ENCODE measurements at places on chromosomes 4 and X.

DNA sequence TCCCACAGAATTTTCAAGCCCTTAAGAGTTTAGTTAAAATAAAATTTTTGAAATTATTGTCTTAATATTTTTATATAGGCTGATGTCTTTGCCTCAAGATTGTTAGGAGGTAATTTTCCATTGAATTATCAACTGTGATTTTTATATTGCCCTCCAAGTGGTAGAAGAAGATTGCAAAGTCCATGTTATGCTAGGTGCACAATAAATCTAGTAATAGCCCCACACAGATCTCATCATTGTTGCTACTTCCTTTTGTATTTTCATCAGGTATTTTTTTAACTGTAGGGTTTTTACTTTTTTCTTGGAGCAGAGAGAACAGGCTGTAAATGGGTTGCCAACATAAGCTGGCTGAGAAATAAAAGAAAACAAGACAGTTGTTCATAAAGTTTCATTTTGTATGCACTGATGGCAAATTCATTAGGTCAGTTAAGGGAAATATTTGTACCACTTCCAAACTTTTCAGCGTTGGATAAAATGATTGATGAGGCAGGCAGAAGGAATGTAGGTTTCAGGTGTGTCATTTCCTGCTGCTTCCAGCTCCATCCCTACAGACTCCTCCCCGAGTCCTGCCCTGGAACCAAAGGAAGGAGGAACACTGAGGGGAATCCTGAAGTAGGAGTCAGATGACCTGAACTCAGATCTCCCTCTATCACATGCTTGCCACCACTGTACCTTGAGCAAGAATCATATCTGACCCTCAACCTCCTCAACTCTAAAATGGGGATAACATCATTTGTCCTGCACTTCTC lies 105.5 kb downstream of the PRRG1 start:
- no peak for DNase-seq

DNA sequence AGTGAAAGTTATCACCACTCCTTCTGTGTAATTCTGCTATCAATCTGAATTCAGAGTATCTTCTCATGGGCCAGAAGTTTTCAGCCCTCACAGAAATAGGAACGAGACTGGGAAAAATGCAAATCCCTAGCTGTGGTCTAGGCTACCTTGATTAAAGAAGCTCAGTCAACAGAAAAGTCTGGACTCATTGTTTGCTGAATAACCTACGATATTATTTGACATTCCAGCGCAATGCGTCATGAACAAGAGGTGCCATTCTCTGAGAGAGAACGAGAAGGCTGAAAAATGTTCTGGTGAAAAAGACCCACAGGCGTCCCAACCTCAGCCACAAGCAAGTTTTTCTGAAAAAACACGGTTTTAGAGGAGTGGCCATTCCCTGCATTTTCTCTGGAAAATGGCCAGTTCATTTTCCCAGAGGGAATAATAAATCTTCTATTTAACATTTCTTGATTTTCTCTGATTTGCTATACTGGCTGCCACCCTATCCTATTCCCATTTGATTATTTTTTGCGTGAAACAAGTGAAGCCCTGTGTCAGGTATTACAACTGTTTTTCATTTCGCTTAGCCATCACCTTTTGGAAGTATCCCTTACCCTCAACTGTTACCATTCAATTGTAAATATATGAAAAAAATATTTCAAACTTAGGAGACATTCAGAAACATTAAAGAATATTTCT lies 1117.6 kb upstream of the PRKX start:
- DNase-seq, result no peak

- DNase-seq, result no peak
Observed at GRCh38 chr4:160567634-160568033, 1464.8 kb downstream of the RAPGEF2 start.

GRCh38 chr4:181650033-181650825 lies 593.0 kb upstream of the TENM3 start:
- no peak for DNase-seq

DNA sequence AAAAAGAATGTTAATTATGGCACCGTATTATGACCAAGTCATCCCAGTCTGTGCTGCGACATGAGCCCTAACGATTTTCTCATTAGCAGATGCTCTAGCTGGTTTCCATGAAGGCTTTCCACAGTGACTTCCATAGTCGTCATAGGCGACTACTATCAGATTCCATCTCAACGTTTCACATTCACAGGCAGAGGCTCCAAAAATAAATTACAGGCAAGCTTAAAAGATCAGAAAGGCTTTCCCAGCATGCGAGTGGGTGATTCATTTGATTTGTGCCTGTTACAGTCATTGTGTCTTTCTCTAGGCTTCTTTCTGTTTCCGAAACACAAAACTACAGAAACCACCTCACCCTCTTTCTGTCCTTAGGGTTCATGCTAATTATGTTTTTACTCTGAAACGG lies 43.2 kb downstream of the PALLD start:
- no peak for DNase-seq

GRCh38 chr4:40311811-40312346 lies 23.3 kb upstream of the CHRNA9 start:
- no peak for DNase-seq

DNA sequence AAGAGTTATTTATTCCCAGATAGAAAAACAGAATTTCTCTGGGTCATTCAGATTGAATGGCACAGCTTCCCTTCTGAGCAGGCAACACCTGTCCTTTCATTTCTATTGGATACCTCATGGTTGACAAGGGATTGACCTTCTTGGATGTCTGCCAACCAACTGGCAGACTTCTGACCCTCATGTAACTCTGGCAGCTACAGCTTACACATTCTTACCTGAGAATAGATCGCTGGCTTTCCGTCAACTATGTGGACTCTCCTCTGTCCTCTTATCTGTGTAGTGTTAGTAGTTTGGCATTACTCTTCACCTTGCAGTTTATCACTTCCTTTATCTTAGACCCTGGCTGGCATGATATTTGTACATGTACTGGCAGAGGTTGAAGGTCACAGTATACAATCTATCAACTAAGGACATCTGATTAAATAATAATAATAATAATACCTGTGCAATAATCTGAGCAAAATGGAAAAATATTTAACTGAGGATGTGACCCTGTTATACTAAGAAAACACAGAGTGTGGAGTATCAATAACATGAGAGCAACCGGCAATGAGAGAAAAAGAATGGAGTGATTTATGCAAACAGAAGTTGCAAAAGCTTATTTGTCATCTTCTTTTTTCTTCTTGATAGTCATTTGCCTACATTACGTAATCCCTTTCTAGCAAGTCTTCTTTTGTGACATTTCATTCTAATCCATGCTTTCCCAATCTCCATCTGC lies 1118.2 kb downstream of the ARAP2 start:
- DNase-seq, result no peak

GRCh38 chr4:14532436-14532835 lies 469.8 kb upstream of the CPEB2 start:
- no peak for DNase-seq

GRCh38 chrX:18945483-18945882 lies 38.4 kb downstream of the PHKA2 start:
- DNase-seq, result no peak

DNA sequence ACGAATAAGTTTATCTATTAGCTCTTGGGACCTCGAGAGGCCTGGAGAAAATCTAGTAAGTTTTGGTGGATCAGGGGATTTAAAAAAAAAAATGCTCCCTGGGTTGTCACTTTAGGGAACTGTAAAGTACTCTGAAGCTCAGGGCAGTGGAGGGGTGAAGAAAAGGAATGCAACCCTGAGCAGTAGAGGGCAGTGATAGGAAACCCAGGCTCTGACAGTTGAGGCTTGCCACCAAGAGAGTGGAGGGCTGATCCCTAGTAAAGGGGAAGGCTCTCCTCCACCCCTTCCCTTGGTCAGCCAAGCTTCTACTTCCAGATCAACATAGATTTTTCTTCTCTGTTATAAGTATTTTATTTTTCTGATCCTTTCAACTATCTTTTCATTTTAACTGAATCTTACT lies 73.1 kb downstream of the FBXO8 start:
- no peak for DNase-seq

DNA sequence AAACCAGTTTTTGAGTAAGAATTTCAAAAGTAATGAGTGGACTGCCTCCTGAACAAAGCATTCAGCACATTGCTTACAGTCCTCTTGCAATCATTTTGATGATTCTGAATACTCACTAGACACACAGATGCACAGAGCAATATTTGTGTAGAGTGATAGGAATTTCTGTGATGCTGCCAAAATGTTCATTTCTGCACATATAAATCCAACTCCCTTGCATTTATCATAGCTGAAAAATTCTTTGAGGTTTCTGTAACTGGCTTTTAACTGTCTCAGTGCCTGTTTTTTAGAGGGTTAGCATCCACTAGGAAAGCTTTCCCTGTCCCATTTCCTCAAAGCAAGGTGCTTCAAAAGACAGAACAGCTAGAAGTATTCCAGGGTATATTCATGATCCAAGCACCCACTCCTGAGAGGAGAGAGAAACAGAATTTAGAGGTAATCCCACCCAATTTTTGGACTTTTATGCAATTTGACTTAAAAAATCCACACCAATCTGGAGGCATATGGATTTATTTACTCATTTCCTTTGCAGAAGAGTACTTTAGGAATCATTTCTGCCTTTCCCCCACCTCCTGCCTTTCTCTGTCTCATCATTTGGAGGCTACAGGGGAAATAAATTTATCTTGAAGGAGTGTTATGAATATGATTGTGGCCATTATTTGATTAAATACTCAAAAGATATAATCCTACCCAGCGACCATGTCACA lies 234.5 kb upstream of the SLIT2 start:
- DNase-seq, result no peak

DNA sequence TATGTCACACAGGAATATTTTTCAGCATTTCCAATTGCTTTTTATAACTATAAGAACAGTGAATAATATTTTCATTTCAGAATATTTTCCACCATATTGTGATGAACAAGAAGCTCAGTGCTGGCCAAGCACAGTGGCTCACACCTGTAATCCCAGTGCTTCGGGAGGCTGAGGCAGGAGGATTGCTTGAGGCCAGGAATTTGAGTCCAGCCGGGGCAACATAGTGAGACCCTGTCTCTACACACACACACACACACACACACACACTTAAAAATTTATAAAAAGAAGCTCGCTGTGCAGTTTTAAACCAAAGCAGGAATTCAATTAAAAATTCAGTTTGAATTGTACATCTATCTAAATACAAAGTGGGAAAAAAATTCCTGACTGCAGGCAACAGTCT lies 3.2 kb downstream of the ZFYVE28 start:
- no peak for DNase-seq

DNA sequence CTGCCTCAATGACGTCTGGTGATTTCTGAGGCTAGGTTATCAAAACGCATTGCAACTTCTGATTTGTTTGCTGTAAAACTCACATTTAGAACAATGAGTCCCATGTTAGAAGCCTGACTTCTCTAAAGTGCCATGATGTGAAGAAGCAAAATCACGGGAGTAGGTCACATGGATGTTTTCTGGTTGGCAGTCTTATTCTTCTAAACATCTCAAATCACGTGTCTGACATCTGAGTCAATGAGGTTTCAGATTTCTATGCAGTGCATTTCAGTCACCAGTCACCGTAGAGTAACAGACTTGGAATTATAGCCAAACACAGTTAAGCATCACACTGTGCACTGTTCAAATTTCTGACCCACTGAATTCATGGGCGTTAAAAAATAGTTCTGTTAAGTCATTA lies 482.1 kb downstream of the TMA16 start:
- no peak for DNase-seq

DNA sequence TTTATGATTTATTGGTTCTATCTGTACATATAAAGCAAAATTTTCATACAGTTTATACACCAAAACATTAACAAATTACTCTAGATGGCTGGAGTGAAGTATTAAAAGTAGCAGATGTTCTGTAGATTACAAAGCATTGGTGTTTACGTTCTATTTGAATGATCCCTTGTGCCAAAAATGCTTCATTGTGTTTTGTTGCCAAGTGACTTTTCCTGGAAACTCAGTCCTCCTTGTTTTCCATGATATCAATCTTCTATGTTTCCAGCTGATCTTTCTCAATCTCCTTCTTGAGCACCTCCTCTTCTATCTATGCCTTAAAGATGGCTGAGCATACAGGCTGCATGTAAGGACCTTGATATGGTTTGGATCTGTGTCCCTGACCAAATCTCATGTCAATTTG lies 263.6 kb upstream of the CTSO start:
- DNase-seq, result no peak

- DNase-seq, result no peak
Observed at GRCh38 chr4:145501051-145501660, 19.5 kb downstream of the SMAD1 start.

- no peak for DNase-seq
Observed at GRCh38 chr4:154039435-154040343, 250.8 kb upstream of the SFRP2 start.

DNA sequence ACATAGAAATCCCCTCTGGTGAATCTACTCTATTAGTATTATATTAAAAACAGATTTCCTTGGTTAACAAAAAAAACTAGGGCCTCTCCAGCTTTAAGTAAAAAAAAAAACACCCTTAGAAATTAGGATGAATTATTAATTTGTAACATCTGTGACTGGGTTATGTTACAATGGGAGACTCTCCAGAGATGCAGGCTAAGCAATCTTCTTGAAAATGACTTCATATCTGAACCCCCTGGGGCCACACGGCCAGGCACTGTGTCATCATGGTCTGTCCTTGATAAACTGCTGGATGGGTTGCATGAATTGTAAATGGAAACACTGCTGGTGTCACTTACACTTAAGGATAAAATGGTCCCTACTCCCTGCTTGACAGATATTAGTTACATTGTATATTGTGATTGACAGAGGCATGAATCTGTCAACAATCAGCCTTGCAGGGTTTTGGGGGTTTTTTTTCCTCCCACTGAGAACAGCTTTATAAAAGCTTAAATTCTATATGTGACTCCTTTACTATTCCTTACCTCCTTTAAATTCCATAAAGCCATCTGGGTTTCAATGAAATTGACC lies 49.1 kb downstream of the PRKG2 start:
- DNase-seq, result no peak

DNA sequence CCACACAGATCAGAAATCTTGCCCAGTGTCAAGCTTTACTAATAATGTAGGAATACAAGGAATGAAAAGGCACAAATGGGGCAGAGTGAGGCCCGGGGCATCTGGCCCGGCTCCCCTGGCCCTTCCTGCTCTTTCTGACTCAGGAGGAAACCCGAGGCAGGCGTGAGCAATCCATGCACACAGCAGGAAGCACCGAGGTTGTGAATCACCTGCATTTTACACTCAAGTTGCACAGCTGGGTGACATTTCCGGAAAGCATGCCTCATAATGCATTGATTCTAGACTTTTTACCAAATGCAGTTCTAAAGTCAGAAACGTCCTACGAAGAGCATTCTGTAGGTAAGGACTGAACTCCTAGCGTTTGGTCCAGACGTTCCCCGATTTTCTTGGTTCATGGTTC lies 38.9 kb downstream of the PRIMPOL start:
- no peak for DNase-seq

GRCh38 chrX:8138252-8138651 lies 32.8 kb downstream of the VCX2 start:
- DNase-seq, result no peak

Data from tibial nerve (tissue), 4 donors.